Activated CD4-positive, alpha-beta T cell treated with anti-CD3 and anti-CD28 coated beads, Interleukin-2, Interleukin-4, amounts not matched to agents 100 ng/mL and 50 ng/mL, durations not matched to agents 16 hours and 8 hours (primary cell): ENCODE measurements at places on chromosomes 4 and X.

DNA sequence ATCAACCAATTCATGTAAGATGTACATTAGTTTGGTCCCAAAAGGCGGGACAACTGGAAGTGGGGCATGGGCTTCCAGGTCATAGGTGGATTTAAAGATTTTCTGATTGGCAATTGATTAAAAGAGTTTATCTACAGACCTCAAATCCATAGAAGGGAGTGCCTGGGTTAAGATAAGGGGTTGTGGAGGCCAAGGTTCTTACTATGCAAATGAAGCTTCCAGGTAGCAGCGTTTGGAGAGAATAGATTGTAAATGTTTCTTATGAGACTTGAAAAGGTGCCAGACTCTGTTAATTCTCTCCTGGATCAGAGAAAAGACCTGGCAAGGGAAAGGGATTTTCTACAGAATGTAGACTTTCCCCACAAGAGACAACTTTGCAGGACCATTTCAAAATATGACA lies 2.4 kb downstream of the MGST2 start:
- DNase-seq: no peak

- no peak for DNase-seq
These were observed 6.8 kb upstream of the MAN2B2 start for GRCh38 chr4:6568148-6568547.

GRCh38 chr4:164866817-164867490 lies 10.0 kb upstream of the APELA start:
- DNase-seq: no peak

GRCh38 chr4:40721730-40722171 lies 28.0 kb upstream of the NSUN7 start:
- DNase-seq: peak; percentile 43

DNA sequence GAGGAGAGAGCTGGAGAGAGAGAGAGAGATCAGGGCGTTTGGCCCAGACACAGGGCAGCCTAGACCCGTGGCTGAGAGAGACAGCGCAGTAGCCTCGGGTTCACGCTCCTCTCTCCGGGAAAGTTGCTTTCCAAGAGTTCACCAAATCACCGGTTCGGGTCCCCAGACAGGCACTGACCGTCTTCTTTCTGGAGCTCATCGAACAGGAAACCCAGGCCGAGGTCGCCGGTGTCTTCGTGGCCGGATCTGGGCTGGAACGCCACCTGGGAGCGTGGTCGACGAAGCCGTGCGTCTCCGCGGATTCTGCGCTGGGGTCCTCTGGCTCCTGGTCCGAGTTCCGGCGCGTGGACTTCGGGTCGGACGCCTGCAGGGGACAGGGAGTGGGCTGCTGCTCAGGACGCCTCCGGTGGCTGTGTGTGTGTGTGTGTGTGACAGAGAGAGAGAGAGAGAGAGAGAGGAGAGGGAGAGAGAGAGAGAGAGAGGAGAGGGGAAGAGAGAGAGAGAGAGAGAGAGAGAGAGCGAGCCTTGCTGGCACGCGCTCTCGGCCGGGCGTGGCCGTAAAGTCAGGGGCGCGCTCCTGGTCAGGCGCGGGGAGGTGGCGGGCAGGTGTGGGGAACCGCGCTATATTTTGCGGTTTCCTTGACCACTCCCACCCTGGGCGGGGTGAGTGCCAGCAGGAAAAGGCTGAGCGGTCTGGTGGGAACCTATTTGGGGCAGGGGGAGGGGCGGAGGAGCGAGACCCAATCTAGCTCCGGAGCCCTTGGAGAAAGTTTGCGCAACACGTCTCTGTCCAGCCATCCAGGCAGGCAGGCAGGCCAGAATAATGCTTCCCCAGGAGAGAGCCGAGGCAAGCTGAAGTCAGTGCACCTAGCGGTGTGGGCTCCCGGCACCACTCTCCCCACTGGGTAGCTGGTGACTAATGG lies 62.1 kb downstream of the RHOXF2B start:
- no peak for DNase-seq

GRCh38 chr4:55215087-55215486 lies 89.7 kb upstream of the KDR start:
- DNase-seq: no peak

- no peak for DNase-seq
These were observed 32.1 kb downstream of the FGF2 start for GRCh38 chr4:122858705-122859104.

DNA sequence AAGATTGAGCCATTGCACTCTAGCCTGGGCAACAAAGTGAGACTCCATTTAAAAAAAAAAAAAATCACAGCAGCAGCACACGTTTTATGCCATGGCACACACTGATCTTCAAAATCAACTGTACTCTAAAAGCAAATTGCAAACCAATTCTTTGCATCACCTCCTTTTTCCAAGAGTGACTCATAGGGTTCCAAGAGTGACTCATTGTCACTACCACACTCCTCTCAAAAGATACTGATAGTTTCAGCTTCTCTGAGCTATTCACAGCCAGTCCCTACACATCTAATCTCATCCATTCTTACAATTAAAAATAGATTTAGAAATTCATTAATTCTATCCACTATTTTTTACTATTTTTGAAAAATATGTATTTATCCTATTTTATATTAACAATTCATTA lies 1494.9 kb upstream of the AGA start:
- DNase-seq: peak; percentile 1

DNA sequence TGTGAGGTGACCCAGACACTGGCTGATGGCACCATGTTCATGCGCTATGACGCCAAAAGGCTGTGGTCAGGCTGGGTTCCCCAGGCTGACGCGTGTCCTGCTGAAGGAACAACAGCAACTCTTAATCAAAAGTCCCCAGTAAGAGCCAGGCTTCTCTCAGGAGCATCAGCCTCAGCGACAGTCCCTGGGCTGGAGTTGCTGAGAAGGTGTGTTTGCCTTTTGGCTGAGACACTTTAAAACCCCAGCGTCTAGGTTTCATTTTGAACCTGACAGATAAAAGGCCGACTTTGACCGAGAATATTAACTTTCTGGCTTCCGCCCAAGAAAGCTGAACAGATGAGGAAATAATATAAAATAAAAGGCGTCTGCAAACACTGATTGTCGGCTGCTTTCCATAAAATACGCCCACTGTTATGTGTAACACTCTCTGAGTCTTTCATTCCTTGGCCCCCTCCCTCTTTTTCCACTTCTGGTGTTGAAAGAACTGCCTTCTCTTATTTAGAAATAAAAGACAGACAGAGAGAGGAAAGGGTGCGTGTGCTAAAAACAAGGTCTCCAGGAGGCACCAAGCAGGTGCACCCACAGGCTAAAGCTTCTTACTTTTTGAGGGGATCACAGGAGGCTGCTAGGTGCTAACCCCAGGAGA lies 373.6 kb downstream of the MID1IP1 start:
- DNase-seq: peak; percentile 31

DNA sequence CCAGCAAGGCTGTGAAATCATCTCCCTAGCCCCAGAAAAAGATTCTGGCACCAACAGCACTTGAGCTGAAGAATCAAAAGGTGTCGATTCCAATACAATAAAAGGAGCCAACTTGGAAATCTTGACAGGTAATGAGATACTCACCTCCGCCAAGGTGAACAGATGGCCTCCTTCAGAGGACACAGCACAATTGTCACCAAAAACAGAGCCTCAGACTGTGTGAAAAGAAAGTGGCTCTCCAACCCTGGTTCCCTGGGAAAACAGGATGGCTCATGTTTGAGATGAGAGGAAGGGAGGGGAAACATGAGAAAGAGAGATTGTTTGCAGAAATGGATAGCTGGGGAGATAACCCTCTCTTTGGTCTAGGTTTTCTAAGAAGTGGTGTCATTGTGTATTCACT lies 168.9 kb downstream of the HS3ST1 start:
- no peak for DNase-seq

DNA sequence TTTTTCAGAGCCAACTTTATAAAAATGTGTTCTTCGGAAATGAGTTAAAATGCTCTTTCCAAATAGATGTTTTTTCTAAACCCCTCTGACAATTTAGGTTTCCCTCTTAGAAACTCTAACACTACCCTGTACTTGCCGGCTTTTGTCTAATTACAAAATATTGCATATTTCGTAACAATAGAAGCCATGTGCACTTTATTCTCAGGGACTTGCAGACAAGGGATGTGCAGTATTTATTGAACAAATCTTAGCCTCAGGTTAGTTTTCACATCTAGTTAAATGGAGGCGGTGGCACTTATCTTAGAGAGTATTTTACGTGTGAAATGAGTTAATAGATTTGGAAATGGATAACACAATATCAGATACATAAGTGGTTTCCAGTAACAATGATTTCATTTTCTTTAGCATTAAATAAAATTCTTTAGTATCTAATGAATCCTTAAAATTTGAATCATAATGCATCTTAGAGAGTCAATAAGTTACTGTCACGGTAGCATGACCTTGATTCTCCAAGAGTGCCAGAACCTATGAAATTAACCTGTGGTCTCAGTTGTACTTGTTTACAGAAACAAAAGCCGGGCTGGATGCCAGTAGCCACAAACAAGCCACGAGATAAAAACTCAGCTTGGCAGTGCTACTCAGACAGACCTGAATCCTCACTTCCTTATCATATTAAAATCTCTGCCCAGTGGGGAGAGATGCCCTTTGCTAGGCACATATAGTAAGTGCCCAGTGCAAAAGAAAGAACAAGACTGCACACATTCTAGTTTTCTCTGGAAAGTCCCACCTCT lies 772 bp upstream of the PABPC4L start:
- no peak for DNase-seq
